Kidney tubule cell (primary cell): ENCODE measurements at places on chromosomes 4 and X.

- peak; percentile 42 for DNase-seq
These were observed 115.7 kb upstream of the FAT1 start for GRCh38 chr4:186839122-186840037.

DNA sequence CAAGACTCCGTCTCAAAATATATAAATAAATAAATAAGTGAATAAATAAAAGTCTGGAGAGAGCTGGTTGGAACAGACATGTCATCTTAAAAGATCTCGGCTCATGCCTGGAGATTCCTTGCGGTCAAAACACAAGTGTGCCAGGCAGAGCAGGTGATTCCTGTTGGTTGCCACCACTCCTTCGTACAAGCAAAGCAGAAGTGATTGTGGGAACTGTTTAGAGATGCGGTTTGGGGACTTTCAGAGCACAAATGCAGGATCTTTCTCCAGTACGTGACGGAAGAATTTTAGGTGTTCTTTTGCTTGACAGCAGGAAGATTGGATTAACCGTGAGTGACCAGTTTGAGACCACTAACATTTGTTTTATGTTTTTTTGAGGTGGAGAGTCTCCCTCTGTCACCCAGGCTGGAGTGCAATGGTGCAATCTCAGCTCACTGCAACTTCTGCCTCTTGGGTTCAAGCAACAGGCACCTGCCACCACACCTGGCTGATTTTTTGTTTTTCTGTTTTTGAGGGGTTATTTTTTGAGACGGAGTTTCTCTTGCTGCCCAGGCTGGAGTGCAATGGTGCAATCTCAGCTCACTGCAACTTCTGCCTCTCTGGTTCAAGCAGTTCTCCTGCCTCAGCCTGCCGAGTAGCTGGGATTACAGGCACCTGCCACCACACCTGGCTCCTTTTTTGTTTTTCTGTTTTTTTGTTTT, 2.8 kb upstream of the CRLF2 start:
- DNase-seq, result no peak

DNA sequence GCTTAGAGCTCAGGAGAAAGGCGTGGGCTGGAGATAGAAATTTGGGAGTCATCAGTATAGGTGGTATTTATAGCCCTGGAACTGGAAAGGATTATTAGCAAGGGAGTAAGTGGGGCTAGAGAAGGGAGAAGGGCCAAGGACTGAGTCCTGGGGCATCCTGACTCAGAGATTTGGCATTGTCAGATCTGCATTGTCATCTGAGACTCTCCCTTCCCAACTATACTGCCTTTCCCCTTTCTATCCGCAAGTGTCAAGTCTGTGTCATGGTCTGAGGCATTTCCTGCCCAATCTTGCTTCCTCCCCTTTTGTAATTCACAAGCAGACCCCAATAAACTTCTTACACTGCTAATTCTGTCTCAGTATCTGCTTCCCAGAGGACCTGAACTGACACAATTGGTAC, 24.4 kb upstream of the SLC25A43 start:
- peak; percentile 55 for DNase-seq

DNA sequence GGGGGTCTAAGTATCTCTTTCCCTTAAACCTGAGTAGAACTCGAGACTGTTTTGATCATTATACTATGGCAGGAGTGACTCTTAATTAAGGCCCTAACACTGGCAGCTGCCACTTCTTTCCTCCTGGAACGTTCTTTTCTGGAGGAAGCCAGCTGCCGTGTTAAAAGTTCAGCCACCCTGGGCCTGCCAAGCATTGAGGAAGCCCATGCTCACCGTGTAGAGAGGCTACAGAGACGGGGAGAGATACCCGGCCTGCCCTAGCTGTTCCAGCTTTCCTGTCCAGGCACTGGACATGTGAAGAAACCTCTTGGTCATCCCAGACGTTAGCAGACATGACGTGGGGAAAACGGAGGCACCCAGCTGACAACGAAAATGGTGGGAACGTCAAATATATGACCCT, 274.1 kb downstream of the ARHGAP10 start:
- no peak for DNase-seq

DNA sequence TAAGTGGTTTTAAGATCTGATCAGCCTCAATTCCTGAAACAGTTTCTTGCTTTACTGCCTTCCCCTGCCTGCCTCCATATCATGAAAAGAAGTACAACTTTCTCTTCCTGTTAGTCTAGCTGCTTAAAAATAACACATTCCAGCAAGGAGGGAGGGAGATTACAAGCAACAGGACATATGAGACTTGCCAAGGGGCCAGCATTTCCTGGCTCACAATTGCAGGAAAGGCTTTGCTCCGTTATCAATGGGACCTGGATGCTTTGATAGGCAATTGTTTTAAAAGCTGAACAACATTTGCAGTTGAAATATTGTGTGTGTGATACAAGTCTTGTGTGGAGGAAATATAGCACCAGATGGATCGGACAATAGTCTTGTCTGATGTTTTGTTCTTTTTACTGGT, 425.0 kb downstream of the FAT4 start:
- no peak for DNase-seq

DNA sequence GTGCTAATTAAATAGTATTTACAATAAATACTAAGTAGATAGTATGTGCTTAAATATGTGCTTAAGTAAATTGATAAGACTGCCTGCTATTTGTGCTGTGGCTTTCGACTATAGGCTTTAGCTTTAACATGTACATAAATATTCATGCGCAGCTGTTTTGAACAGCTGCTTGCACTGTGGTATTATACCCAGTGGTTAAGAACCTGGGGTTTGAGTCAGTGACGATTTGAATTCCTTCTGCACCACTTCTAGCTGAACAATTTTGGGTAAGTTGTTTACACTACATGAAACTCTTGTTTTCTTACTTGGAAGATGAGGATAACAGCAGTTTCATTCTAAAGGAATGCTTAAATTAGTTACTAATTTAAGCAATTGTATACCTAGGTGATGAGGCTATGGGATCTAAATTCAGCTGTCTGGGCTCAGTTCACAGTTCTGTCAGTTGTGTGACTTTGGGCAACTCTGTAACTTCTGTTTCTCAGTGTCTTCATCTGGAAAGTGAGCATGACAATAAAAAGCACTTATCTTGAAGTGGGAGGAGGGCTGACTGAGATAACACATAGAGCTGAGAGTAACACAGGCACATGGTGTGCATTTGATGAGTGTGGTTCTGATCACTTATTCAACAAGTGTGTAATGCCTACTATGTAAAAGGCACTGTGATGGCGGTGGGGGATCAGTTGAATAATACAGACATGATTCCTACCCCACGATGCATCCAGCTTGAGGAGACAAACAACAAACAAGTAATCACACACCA, 37.0 kb downstream of the HPGDS start:
- DNase-seq, result peak; percentile 54

- peak; percentile 32 for DNase-seq
These were observed 235.2 kb downstream of the FRAS1 start for GRCh38 chr4:78292341-78292740.

DNA sequence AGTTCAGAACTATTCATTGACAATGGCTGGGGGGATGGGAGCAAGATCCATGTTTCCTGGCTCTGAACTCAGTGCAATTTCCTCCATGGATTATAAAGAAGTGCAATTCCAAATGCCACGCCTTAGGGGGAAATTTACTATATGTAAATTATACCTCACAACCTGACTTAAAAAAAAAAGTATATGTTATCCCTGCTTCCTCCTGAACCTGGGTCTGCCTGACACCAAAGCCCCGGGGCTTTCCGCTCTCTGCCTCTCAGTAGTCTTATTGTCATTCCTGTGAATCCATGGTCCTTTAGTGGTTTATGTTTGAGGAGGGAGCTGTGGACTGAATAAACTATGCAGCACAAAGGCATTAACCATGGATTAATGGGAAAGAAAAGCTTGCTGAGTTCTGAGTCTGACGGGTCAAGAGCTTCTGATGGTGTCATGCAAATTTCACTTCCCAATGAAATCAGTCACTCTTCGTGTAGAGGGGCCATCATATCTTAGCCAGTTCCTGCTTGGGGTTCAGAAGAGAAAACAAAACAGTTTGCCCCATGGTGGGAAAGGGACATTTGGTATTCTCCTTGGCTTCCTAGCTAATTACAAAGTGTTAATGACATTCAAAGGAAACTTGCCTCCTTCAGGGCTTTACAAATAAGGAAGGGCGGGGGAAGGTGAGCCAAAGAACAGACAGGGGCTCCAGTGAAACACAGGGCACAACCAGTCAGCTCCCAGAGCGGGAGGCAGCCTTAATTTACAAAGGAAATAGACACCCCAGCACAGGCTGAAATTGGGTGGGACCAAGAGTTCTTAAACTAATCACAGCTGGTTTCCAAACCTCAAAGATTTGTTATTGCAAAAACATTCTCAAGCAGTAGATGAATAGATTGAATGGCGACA, 14.3 kb downstream of the FAM9C start:
- DNase-seq, result peak; percentile 73

DNA sequence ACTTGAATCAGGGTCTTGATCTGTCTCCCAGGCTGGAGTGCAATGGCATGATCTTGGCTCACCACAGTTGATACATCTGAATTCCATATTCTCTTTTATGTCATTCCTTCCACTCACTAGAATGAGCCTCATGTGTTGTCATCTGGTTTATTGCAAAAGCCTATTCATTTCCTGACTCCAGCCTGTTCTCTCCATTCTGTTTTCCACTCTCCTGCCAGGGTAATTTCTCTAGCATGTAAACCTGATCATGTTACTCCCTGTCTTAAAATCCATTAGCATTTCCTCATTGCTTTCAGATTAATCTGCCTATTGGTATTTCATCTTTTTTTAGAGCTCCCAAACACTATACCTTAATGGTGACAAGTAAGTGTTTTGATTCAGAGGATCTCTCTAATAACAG, 4.3 kb upstream of the DDX60L start:
- DNase-seq, result peak; percentile 72

- DNase-seq, result peak; percentile 37
These were observed 25.6 kb downstream of the ATP10D start for GRCh38 chr4:47510506-47511143.

GRCh38 chrX:18938710-18939109, 45.2 kb downstream of the PHKA2 start:
- DNase-seq, result peak; percentile 58

GRCh38 chr4:83112678-83113428, 1.7 kb downstream of the PLAC8 start:
- no peak for DNase-seq

DNA sequence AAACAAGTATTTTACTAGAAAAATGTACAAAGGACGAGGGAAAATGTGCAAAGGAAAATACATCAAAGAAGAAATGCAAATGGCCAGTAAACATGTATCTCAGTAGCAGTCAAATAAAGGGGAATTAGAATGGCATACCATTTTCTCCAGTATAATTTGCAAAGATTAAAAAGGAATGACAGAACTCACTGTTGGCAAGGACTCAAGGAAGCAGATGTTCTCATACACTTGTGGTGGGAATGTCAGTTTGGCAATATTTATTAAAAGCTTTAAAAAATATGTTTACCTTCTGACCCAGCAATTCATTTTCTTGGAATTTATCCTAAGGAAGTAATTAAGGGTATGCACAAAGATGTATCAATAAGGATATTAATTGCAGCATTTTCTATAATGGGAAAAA, 7.6 kb downstream of the CLCN5 start:
- no peak for DNase-seq

- DNase-seq, result peak; percentile 65
These were observed 8.1 kb upstream of the GSX2 start for GRCh38 chr4:54091637-54092404.

- no peak for DNase-seq
These were observed 600 bp upstream of the BEX2 start for GRCh38 chrX:103311399-103311780.

- DNase-seq, result no peak
These were observed 27.5 kb upstream of the HERC5 start for GRCh38 chr4:88429401-88429800.

DNA sequence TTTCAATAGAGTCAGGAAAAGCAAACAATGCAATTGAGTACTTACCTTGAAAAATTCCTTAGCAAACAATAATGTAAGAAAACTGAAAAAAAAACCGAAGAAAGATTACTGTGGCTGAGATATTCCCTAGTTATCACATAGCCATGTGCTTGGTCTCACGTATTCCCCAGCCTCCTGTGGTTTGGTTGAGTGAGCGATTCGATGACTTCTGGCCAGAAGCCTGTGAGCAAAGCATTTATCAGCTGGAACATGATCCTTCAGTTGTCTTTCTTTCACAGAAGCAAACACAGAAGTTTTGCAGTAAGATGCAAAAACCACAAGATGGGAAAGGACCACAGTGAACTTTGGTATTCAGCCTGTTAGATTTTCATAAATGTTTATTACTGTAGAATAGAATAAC, 1754.3 kb upstream of the AGA start:
- DNase-seq, result peak; percentile 25

- DNase-seq, result no peak
These were observed 5.4 kb upstream of the FNIP2 start for GRCh38 chr4:158763462-158763861.

- DNase-seq, result no peak
These were observed 49.4 kb downstream of the ARHGEF6 start for GRCh38 chrX:136731207-136731782.

GRCh38 chr4:184217634-184218033, at the start of gene ENPP6:
TSS of gene ENPP6 (minus strand) at chr4:184217873. CDS start at chr4:184217819, 54 bp downstream.
- no peak for DNase-seq

- DNase-seq, result no peak
These were observed 19.0 kb downstream of the SPRY1 start for GRCh38 chr4:123415576-123415975.

GRCh38 chr4:180828455-180829018, 1414.7 kb upstream of the TENM3 start:
- DNase-seq, result peak; percentile 68

DNA sequence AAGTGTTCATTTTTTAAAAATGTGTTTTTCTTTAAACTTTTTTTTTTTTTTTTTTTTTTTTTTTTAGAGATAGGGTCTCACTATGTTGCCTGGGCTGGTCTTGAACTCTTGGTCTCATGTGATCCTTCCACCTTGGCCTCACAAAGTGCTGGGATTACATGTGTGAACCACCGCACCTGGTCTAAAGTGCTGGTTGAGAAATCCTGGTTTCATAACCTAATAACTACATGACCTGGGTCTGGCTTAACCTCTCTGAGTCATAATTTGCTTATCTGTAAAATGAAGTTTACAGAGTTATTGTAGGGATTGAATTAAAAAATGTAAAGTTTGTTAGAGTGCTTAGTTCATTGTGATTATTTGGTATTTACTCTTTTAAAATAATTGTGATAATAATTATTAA, 5.2 kb downstream of the HSD17B13 start:
- no peak for DNase-seq
